ENCODE measurements at places on chromosomes 3 and 15.
A peak's percentile ranks its signal among the peaks of the same experiment; 100 is the strongest.

- DNase-seq = no peak
Observed at GRCh38 chr3:99356696-99357095, 281.7 kb upstream of the COL8A1 start.

GRCh38 chr3:20099060-20099459, 58.8 kb downstream of the KAT2B start:
- no peak for DNase-seq

DNA sequence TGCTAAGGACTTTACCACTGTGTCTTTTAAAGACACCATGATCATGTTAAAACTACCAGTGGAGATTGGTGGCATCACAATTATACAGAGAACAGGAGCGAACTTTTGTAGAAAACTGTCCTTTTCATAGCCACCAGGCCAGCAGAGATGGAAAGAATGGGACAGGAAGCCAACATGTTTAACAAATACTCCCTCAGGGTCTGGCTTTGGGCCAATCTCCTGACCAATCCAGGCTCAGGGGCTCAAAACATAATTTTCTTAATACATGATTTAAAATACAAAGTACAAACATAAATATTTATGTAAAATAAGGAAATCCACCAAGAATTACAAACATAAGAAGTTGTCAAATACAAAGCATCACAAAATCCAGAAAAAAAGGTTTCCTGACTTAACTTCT, 266.0 kb downstream of the VPS13C start:
- DNase-seq = no peak

DNA sequence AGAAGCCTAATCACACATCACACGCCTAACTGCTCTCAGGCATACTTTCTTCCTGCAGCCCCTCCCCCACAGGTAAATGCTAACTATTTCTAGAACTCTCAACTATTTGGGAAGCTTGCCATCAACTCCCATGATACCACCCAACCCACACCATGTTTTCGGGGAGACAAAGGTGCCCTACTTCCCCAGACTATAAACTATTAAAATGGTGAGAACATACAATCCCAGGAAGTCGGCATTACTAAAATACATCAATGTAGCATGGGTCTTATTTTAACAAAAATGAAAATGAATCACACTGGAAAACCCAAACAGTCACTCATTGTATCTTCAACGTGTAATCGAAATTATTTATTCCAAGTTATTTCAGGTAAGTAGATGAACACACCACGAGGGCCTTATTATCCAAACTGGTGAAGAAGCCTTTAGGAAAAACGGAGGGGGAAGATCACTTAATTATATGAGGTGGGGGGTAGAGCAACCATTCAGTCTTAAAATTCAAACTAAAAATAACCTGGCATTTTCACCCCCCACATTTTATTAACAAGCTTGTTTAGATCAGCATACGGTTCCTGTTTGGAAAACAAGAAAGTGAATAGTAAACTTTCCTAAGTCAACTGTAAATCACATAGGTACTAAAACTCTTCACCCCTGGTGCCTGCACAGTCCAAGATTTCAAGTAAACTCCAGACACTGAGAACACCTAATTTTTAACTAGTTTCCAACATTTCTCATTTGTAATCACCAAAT, 1.9 kb downstream of the TBL1XR1 start:
- DNase-seq = peak; percentile 47

DNA sequence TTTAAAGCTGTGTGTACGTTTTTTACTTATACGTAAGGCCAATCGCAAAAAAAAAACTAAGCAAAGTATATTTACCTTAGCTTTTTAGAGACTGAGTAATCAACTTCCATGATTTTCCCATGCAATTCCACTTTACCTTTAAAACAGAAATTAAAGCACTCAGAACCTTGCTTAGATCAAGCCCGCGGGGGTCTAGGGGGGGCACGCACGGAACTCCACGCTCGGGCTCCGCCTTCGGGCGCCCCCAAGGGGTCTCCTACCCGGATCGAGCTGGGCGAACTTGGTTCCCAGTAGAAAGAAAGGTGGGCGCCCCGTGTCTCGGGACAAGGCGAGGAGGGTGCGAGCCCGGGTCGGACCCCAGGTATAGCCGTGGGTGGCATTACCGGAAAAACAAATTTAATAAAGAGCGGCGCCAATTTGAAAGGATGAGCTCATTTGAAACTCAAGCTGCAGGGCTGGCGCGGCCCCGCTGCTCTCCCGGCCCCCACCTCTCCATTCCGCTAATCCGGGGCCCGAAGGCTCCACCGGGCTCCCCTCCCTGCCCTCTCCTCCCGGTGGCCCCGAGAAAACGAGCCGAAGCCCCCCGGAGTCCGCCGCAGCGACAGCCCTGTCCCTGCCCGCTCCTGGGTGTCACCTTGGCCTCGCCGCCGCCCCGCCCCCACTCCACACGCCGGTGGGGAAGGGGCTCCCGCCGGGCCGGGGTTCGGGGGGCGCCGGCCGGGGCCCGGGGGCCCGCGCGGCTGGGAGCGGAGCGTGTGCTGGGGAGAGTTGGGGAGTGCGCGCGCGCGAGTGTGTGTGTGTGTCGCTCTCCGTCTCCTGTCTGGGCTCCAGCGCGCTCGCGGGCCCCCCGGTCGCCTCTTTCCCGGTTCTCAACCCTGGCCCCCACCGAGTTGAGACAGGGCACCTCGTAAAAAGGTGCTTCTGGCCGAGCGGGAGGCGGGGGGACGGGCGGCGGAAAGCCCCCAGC, 1.5 kb downstream of the IGF2BP2 start:
- peak; percentile 50 for DNase-seq

DNA sequence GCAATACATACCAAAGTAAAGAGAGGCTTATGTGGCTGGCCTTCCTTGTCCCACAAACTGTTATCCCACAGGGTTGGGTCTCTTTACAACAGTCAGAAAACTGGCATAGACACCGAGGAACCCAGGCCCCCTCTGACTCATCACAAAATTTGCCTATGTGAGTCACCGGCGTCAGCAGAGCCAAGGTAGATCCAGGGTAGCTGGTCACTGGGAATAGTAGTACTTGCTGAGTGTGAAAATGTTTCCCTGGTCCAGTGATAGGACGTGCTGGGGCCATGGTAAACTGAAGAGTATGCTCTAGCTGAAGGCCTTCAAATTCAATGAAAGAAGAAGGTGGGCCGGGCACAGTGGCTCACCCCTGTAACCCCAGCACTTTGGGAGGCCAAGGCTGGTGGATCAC, 27.1 kb upstream of the SKIL start:
- peak; percentile 25 for DNase-seq

- DNase-seq = no peak
Observed at GRCh38 chr3:22684739-22685138, 518.4 kb upstream of the UBE2E2 start.

- peak; percentile 74 for DNase-seq
Observed at GRCh38 chr3:43389388-43390254, 103.3 kb downstream of the SNRK start.

- DNase-seq = no peak
Observed at GRCh38 chr3:194067949-194068362, 68.0 kb upstream of the HES1 start.
